Stimulated activated CD4-positive, alpha-beta T cell treated with anti-CD3 and anti-CD28 coated beads, Interleukin-1b, Interleukin-23, amount 100 ng/mL, for 1 hour (primary cell): ENCODE measurements at places on chromosomes 3 and 15.

DNA sequence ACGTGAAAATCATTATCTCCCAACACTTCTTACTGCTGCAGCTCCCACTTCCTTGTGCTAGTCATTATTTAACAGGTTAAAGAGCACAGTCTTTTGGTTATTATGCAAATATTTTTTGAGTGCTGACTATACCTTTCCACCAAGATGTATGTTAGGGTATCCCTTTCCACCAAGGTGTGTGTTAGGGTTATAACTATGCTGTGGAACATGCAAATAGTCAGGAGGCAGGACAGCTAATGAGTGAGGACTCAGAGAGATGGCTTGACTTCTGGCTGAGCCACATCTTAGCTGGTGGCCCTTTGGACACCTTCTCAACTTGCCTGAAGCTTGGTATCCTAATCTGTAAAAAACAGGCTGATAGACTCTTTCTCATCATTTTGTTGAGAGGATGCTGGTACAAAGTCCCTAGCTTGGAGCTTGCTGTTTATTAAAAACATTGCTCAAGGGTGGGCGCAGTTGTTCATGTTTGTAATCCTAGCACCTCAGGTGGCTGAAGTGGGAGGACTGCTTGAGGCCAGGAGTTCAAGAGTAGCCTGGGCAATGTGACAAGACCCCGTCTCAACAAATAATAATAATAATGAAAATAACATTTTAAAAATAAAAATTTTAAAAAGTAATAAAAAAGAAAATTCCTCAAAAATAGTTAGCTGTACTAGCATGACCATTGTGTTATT is 160.5 kb upstream of the ADAMTS9 start:
- DNase-seq, result no peak

DNA sequence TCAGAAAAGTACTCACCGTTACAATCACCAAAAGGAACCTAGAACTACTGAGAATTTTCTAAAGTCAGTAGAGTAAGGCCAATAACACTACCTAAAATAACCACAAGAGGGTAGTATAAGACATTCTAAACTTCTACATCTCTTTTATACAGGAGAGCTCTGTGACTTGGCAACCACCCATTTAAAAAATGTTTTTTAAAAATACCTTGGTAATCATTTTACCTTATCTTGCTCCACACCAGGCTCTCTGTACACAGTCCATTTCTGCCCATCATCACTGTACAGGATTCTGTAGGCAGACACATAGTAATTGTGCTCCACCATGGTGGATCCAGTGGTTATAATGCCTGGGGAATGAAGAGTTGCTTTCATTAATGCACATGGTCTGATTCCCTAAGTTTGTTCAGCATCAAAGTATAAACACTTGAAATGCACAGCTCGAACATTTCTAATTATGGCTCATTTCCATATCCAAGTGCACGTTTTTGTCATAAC is 54.5 kb downstream of the ST3GAL6 start:
- DNase-seq, result no peak

DNA sequence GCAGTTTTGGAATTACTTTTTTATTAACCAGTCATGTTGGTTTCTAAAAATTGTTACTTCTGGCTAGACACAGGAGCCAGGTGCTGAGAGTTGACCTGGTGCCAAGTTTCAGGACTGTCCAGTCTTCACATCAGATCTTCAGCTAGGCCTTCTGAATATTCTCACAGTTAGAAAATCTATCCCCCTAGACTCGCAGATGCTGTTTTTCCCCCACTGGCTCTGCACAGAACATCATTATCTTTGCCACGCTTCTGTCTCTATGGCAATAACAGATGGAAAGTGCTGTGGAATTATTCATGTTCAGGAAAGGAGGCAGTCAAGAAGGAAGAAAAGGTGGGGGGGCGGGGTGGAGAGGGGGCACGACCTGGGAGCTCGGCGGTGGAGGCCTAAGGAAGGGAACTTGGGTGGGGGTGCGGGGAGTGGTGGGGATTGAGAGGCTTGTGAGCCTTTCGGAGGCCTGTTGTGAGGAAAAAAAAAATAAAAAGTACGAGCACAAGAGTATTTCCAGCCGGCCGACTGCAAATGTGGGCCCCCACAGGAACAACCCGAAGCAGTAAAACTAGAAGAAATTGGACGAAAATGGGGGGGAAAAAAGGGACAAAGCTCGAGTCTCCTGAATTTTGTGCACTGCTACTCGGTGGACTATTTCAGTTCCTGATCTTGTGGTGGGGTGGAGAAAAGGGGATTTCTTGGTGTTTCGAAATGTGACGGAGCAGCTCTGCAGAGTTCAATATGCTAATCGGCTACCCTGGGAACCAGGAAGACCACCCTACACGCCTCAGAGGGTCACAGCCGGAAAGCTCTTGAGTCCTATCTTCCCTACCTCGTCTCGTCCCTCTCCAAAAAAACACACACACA is 1.5 kb upstream of the SKIL start:
- DNase-seq, result no peak

DNA sequence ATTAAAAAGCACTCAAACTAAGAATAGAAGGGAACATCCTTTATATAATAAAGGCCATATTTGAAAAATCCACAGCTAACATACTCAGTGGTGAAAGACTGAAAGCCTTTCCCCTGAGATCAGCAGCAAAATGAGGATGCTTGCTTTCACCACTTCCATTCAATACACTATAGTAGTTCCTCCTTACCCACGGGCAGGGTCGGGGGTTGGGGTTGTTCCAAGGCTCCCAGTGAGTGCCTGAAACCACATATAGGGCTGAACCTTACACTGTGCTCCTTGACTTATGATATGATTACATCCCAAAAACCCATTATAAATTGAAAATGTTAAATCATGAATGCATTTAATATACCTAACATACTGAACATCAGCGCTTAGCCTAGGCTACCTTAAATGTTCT is 37.7 kb downstream of the ALDH1L1 start:
- DNase-seq, result no peak

- no peak for DNase-seq
Measured at GRCh38 chr3:116030131-116030850, 407.0 kb downstream of the GAP43 start.

GRCh38 chr3:98376631-98377030 is 13.8 kb upstream of the OR5K3 start:
- no peak for DNase-seq

DNA sequence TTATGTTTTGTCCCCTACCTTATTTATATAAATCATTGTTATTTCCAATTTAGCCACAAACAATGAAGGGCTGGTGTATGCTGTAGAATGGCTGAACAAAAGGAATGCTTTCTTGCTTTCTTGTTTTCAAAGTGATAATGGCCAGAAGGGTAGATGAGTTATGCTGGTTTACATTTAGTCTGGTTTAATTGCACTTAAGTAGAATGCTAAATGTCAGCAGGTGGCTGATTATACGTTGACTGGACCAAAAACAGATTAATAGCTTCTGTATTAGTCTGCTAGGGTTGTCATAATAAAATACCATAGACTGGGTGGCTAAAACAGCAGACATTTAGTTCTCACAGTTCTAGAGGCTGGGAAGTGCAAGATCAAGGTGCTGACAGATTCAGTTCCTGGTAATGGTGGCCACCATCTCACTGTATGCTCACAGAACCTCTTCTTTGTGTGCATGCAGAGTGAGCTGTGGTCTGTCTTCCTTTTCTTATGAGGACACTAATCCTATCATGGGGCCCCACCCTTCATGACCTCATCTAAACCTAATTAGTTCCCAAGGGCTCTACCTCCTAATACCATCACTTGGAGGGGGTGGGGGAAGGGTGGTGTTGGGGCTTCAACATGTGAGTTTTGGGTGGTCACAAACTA is 17.1 kb upstream of the XIRP1 start:
- DNase-seq, result no peak

GRCh38 chr3:138938056-138938876 is 8.7 kb downstream of the FOXL2 start:
- DNase-seq, result no peak

- DNase-seq, result no peak
Measured at GRCh38 chr3:45417930-45418847, 29.8 kb downstream of the LARS2 start.

DNA sequence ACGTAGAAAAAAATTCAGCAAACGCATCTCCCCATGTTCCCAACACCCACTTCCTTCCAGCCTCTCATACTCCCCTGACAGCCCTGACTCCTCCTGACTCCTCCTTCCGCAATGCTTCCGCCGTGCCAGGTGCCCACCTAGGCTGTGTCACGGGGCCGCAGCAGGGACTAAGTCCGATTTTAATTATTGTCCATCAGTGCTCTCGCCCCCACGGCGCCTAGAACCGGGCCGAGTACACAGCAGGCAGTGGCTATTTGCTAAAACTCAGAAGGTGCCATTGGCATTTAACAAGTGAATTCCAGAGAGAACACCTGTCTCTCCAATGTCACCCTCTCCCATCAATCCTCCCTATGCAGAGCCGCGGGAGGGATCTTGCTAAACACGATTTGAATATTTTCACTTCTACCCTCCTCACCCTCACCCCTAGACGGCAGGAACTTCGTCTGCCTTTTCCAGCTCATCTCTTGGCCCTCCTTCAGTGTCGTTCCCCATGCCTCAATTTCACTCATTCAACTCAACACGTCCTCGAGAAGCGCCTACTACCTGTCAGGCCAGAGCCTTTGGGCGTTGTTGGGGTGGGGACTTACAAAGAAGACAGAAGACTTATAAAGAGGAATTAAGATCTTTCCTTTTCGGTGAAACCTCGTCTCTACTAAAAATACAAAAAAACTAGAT is 11.5 kb upstream of the SHF start:
- no peak for DNase-seq

GRCh38 chr3:140617135-140617534 is 60.7 kb upstream of the TRIM42 start:
- no peak for DNase-seq

DNA sequence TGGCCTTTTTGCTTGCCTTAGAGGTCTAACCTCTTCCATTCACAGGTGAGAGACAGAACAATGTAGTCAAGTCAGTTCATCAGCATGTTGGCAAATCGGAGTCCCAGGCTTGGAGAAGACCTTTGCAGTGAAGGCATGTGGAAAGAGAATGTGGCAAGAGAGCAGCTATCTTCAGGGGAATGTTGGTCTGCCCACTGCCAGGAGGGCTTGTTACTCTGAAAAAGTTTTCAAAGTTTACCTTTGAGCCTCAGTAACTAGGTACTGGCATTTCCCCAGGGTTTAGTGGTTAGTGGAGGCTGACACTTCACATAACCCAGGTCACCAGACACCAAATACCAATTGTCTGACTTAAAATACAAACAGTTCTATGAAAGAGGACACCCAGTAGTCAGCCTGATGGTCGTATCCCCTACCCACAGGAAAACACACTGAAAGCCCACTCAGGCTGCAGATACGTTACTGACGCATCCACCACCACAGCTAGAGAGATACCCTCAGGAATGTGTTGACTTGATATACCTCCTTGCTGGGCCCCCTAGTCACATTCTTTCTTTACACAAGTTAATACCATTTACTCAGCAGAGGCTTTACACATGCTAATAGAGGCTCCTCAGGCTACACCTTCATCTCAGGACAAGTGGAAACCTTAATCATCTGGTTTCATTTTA is 9.7 kb upstream of the ARID3B start:
- DNase-seq, result no peak

DNA sequence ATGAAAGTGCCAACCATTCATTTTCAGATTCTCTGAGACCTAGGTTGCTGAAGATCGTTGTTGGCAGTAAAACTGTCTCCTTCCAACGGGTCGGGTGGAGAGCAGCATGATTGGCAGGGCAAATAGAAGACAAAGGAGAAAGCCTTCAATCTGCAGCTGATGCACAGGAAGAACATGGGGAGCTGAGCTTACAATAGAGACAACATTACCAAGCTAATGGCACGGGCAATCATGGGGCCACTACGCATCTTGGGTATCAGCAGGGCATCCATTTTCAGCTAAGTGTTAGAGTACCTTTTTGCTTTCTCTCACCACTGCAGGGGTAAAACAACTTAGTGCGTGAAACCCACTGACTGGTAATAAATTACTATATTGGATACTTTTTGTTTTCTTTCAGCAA is 114.8 kb downstream of the WDR72 start:
- DNase-seq, result no peak

- DNase-seq, result no peak
Measured at GRCh38 chr15:75051191-75051608, 27.8 kb downstream of the PPCDC start.

- no peak for DNase-seq
Measured at GRCh38 chr3:189143321-189143720, 28.4 kb upstream of the TPRG1 start.

DNA sequence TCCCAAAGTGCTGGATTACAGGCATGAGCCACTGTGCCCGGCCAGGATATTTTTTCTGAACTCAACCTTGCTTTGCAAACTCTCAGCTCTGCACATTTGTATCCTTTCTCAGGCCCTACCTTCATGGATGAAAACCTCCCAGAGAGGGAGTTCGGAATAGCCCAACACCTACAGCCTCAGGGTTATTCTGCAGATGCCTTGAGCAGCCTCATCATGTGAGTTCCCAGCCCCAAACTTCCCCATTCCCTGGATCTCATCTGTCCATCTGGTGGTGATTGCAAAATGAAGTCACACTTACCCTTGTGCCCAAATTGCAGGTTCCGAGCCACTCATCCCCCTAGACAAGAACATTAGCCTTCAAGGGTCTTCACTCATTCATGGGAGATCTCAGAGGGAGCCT is 39.9 kb upstream of the KLHL25 start:
- no peak for DNase-seq

- no peak for DNase-seq
Measured at GRCh38 chr3:189718215-189718614, 87.0 kb downstream of the TP63 start.

GRCh38 chr3:8152821-8153418 is 348.7 kb upstream of the LMCD1 start:
- DNase-seq, result no peak

GRCh38 chr3:53516339-53516738 is 21.9 kb downstream of the CACNA1D start:
- DNase-seq, result no peak

DNA sequence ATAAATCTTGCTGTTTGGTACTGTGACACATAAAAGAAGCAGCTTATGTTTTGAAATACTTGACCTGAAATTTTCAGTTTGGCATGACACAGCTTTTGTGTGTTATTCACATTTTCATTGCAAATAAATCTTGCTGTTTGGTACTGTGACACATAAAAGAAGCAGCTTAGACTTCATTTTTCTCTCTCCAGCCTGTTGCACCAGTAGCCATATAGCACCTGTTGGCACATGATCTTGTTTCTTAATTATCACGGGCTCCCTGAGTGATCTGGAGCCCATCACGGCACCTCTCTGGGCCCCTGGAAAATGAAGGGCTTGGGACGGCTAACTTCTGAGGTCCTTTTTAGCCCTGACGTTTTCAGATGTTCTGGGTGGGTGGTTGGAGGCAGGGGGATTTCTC is 77.4 kb upstream of the SLCO3A1 start:
- DNase-seq, result no peak

- DNase-seq, result no peak
Measured at GRCh38 chr15:33908406-33908805, 59.9 kb upstream of the CHRM5 start.

DNA sequence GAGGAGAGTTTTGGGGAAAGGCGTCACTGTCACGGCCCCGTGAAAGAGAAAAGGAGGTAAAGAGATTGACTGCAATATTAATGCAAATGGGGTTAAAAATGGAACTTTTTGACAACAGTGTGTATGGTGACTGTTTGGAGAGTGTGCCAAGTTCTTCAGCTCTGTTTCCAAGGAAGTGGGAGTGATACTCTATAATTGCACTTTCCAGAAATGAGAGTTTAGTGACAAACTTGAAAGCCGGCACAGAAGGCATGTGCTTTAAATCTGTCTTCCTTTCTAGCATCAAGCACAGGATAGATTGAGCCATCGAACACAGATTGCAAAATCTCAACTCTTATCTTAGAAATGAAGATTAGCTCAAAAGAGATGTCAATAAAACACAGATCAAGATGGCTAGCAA is 51.9 kb upstream of the SNRPA1 start:
- DNase-seq, result no peak

GRCh38 chr3:113533534-113533892 is 1.2 kb downstream of the SIDT1 start:
- no peak for DNase-seq

GRCh38 chr3:184117636-184118035 is 17.5 kb upstream of the EIF2B5 start:
- no peak for DNase-seq
